ENCODE measurements at places on chromosomes 3 and 15.

DNA sequence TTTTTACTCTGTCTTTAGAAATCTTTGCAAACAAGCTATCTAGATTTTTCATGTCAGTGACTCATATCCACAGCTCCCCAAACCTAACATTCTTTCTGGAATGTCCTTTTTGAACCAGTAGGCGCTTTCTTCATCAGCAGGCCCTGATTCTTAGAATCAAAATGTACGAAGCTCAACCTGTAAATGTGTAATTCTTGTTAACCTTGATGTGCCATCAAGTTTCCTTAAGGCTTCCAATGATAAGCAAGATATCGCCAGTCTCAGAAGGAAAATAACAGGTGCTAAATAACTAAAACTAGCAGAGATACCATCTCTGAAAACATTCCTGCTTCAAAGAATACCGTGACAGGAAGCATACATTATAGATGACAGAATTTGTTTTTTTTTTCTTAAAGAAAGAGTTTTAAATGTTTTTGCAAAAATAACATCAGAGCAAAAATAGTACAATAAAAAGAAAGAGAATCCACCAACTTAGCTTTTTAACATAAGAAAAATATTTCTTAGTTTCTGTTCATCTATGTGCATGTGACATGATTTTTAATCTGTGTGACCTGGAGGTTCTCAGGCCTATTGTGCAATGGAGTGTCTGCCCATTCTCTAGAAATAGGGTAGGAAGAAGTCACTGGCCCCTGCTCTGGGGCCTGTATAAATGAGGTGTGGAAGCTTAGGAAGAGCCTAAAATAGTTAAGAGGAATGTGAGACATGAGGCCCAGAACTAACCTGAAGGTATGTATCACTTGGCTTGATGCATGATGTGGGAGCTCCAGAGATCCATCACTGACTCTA, 14.7 kb upstream of the SECISBP2L start:
- no peak for DNase-seq

GRCh38 chr3:51948016-51948580, 5.9 kb downstream of the PARP3 start:
- DNase-seq, result peak; percentile 79

DNA sequence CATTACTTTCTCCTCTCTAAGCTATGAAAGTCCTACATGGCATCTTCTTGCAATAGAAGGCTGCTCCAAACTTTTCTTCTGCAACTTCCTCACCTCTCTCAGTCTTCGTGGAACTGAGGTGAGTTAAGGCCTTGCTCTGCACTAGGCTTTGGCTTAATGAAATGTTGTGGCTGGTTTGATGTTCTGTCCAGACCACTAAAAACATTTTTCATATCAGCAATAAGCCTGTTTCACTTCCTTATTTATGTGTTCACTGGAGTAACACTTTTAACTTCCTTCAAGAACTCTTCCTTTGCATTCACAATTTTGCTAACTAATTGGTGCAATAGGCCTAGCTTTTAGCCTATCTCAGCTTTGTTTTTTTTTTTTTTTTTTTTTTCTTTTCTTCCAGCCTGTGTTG, 335.3 kb upstream of the NECTIN3 start:
- no peak for DNase-seq

DNA sequence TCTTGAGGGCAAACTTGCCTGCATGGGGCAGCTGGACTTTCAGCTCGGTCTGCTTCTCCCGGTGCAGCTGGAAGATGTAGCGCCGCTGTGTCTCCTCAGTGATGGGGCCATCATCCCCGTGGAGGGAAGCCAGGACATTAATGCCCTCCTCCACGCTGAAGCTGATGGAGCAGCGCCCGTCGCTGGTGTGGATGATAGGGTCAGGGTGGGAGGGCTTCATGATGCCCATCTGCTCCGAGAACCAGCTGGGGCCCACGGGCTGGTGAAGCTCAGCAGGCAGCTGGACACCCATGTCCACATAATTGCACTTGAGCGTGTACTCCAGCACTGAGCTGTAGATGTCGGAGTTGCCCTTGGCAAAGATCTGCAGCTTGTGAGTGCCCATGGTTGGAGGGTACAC, 46.9 kb downstream of the KY start:
- DNase-seq, result peak; percentile 62

DNA sequence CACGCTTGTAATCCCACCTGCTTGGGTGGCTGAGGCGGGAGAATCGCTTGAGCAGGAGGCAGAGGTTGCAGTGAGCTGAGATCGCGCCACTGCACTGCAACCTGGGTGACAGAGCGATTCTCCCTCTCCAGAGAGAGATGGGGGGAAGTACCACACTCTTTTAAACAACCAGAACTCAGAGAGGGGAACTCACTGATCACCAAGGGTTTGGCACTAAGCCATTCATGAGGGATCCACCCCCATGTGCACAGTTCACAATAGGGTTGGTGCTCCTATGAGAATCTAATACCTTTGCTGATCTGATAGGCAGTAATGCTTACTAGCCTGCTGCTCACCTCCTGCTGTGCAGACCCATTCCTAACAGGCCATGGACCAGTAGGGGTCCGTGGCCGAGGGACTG, 51.6 kb downstream of the QTRT2 start:
- no peak for DNase-seq

DNA sequence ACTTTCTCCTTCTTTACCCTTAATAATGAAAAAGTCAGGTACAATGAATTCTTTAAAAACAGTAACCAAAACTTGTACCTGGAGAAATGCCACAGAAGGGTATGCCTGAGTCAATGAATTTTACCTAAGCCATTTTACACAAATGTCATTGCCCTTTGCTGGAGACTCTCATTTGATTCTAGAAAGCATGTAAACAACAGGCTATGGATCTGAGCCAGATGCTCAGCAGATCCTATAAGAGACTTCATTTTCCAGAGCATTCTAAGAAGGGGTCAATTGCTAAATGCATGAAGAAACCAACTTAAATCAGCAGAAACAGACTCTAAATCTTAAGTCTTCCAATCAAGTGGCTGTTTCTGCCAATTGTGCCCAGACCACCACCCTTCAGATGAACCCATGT, 83.8 kb upstream of the GALNT15 start:
- DNase-seq, result no peak

DNA sequence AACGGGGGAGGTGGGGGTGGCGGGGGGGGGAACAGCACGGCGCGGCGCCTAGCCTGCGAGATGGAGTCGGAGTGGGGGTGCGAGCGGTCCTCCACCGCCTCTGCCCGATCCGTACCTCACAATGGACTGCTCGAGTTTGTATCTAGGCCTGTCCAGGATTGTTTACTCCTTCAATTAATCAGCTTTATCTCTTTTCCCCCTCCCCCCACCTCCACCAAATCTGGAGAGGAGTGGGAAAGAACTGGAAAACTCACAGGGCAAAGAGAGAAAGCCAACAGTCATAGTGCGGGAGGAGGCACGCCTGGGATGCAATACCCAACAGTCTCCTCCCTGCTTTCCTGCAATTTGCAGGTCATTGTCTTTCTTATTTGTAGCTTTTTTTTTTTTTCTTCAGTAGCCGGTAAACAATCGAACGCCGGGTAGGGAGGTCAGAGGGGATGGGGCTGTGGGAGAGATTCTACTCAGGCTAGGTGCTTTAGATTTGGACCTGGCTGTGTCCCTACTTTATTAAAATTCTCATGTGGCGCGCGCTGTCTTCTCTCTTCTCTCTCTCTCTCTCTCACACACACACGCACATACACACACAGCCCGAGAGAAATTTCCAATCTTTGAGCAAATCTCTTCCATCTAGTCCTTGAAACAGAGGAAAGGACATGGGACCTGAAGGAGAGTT, 6.9 kb upstream of the MEIS2 start:
- DNase-seq, result no peak

DNA sequence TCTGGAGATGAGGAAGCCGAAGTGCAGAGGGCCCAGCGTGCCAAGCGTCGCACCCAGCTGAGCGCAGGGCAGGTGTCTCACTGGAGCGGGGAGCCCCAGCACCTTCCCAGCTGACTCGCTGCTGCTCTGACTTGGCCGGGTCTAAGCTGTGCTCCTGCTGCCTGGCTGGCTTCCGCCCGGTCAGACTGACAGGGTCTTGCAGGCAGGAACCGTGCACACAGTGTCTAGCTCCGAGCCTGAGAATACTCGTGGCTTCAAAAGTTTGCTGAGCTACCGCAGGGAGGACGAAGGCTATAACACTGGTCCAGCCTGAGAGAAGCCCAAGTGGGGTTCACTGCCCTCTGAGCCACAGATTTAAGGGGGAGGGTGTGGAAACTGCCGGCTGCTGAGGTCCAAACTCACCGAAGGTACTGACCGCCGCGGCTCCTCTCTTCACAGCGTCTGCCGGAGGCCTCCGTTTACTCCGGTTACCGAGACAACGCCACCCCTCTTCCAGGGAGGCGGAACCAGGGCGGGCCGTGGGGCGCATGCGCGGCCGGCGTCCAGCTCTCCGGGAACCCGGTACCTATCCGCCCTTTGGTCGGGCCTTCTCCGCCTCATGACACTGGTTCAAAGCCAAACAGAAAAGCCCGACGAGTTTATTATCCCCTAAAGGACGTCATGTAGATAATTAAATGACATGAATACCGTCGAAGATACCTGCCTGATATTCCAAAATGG, at the start of gene CFAP44:
TSS of gene CFAP44 (minus strand) at position 443 of the 720 bp plus-strand sequence. CDS start 7,829 bp downstream, outside the sequence.
- peak; percentile 93 for DNase-seq

- no peak for DNase-seq
Observed at GRCh38 chr3:112013058-112013783, 14.5 kb downstream of the TAGLN3 start.

- peak; percentile 97 for DNase-seq
Observed at GRCh38 chr15:64355944-64356709, at the start of gene CSNK1G1. TSS of gene CSNK1G1 (minus strand) at chr15:64356173. CDS start at chr15:64300499, 55,674 bp downstream.

GRCh38 chr3:184284696-184285095, 8.9 kb downstream of the ECE2 start:
- DNase-seq, result no peak

DNA sequence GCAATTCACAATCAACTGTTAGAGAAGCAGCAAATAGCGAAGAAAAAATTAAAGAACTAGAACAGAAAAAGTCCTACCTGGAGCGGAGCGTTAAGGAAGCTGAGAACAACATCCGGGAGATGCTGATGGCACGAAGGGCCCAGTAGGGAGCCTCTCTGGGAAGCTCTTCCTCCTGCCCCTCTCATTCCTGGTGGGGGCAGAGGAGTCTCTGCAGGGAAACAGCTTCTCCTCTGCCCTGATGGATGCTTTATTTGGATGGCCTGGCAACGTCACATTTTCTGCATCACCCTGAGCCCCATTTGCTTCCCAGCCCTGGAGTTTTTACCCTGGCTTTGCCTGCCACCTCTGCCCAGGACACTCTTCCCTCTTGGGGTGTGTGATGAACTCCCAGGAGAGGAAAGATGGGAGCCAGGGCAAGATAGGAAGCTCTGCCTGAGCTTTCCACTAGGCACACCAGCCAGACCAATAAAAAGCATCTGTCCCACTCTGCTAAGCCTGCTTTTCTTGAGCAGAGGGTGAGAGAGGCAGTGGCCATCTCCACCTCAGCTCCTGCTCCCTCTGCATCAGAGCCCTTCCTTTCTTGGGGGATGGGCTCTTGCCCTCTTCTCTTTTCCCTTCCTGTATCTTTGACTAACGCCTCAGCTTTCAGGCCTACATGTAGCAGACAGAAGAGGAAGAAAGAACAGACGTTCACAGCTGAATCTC, 39.4 kb downstream of the PPARG start:
- DNase-seq, result peak; percentile 15

DNA sequence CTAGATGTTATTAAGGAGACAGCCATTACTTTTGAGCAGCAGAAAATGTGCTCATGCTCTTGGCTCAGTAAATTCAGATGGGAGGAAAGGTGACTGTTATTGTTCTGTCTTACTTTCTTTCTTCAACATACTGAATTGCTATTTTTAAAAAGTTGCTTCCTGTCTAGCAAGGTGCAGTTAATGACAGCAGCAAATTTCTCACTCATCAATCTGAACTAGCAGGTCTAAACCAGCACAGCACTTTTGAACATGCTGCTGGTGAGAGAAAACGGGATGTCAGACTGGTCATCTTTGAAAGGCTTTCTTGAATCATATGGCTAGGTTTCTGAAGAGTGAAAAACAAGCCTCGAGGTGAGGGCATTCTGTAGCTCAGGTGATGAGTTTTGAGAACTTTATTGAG, 384.7 kb downstream of the MFSD1 start:
- no peak for DNase-seq

DNA sequence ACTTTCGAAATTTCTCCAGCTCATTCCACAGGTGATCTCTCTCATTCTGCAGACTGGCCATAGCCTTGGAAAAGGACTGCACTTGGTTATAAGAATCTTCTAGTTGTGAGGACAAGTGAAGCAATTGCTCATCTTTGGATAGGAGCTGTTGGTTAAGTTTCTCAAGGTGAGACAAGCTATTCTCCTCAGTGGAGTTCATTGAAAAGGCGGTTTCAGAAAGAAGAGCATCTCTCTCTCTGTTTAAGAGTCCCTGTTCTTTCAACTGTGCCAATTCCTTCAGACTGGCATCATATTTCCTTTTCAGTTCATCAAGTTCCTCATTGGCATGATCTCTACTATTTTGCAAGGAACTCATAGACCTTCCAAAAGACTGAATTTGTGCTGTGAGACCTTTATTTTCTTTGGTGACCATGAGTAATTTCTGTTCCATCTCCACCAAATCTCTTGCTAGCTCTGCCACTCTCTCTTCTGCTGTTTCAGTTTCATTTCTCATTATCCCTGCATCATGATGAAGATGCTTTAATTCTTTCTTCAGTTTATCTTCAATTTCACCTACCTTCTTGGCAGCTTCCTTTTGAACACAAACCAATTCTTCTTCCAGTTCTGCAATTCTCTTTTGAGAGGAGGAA, 30.2 kb upstream of the HCLS1 start:
- DNase-seq, result no peak

DNA sequence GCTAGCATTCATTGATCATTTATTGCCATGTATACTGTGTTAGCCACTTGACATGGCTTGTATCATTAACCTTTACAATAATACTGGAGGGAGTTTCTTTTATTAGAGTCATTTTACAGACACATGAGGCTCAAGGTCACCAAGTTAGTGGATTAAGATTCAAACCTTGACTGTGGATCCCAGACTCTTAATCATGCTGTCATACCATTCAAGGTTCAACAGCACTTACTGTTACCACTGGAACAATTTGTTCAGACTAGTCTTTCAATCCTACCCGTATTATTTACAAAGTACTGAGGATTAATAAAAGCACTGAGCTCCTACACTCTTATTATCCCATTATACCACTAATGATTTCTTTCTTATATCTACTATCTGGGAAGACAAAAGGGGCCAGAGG, 1.2 kb downstream of the COX17 start:
- no peak for DNase-seq

- no peak for DNase-seq
Observed at GRCh38 chr3:31050296-31050695, 155.8 kb upstream of the GADL1 start.

DNA sequence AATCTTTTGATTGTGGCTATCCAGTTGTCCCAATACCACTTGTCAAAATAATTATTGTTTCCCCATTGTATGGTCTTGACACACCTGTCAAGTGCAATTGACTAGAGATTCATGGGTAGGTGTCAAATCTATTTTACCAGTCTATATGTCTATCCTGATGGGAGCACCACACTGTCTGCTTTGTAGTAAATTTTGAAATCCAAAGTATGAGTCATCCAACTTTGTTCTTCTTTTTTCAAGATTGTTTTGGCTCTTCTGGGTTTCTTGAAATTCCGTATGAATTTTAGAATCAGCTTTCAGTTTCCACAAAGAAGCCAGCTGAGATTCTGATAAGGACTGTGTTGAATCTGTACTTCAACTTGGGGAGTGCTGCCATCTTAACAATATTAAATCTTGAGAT, 71.9 kb downstream of the CSNK1G1 start:
- no peak for DNase-seq
